ENCODE measurements at places on chromosomes 4 and X.
A peak's percentile ranks its signal among the peaks of the same experiment; 100 is the strongest.

- no peak for DNase-seq
Measured at GRCh38 chr4:170307182-170307581, 217.4 kb upstream of the AADAT start.

DNA sequence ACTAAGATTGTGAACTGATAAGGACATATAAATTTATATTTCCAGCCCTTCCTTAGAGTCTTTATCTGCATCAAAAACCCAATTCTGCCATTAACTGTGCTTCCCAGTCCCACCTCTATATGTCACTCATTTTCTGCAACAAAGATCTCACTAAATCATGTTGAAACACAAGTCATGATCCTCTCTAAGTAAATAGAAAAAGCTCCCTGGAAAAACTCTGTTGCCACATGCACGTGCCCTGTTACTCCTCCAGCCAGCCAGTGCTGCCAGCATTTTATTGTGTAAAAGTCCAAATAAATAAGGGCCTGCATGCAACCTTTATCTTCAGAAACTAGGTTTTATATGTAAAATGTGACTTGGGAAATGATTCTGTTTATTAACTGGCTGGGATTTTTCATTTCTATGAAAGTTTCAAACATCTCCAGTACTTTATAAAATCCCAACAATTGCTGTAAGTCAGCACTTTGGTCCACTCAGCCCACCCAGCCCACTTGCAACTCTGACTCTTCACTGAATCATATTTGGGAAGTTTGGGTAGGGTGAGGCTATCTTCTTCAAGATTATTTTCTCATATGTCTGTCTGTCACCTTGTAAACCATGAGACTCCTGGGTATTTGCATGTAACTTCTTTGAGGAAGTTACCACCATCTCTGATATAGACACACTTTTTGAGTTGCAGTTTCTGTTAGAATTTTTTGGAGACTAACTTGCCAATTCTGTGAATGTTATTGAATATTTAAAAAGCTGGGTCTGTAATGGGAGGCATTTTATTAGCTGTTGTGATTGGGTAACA is 40.0 kb upstream of the SMARCA5 start:
- no peak for DNase-seq

DNA sequence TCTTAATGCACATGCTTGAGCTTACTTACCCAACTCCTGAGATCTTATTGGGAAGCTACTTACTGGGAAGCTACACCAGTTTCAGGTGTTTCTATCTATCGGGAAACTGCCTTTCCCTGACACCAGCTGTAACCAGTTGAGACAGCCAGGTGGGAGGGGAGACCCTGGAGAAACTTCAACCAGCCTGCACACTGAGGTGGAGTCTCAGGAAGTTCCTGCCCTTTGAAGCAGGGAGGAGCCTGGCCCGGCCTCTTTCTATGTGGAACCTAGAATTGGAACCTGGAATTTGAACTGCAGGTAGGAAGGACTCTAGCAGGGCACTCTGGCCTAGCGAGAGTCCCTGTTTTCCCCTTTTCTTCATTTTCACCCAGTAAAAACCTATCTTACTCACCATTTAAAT is 425.8 kb upstream of the PABPC4L start:
- no peak for DNase-seq

- no peak for DNase-seq
Measured at GRCh38 chrX:139423186-139423585, 107.4 kb upstream of the F9 start.

DNA sequence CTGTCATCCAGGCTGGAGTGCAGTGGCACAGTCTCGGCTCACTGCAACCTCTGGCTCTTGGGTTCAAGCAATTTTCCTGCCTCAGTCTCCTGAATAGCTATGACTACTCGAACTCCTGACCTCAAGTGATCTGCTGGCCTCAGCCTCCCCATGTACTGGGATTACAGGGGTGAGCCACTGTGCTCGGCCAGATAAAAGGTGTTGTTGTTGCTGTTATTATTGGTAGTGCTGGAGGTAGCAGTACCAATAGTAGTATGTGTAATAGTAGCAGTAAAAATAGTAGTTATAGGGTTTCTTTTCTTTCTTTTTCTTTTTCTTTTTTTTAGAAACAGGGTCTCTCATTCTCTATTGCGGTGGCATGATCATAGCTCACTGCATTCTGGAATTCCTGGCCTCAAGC is 592.1 kb downstream of the ARAP2 start:
- no peak for DNase-seq

DNA sequence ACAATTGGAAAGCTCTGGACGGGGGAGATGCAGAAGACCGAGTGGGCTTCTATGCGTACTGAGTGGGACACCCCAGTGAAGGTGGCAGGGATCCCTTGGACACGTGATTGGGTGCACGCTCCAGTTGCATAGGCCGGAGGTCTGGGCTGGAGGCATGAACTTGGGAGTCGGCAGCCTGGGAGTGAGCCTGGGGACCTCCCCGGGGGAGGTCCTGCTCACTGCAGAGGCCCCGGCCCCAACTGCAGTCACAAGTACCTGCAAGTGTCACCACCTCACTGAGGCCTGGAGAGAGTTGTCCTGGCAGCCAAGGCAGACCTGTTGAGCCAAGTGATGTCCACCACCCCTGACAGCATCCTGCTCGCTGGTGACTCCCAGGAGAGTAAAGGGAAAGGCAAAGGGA is 49.3 kb upstream of the HMX1 start:
- no peak for DNase-seq

GRCh38 chr4:160019936-160020335 is 917.1 kb downstream of the RAPGEF2 start:
- no peak for DNase-seq

- no peak for DNase-seq
Measured at GRCh38 chr4:138758876-138759553, 256.6 kb upstream of the NOCT start.

GRCh38 chrX:40107291-40108161 is 9.8 kb upstream of the BCOR start:
- DNase-seq: no peak

GRCh38 chr4:30996841-30997240 is 276.7 kb downstream of the PCDH7 start:
- no peak for DNase-seq

DNA sequence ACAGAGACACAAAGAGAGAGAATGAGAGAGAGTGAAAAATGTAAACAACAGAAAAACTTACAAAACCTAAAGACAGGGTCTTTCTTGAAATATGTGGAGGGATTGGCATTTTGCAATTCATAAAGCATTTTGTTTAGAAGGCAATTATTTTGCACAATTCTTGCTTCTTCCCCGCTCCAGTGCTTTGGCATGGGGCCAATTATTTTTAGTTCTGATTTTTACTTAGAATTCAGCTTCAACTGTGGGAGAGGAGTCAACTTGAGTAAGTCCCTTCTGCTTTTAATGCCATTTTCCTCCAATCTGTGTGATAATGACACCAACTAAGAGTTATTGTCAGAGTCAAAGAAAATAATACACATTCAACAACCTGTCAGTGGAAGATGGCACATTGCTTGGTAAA is 1051.9 kb downstream of the NLGN4X start:
- no peak for DNase-seq

- no peak for DNase-seq
Measured at GRCh38 chrX:9710332-9710731, 55.3 kb downstream of the GPR143 start.

GRCh38 chr4:19372390-19372789 is 879.3 kb upstream of the SLIT2 start:
- no peak for DNase-seq

DNA sequence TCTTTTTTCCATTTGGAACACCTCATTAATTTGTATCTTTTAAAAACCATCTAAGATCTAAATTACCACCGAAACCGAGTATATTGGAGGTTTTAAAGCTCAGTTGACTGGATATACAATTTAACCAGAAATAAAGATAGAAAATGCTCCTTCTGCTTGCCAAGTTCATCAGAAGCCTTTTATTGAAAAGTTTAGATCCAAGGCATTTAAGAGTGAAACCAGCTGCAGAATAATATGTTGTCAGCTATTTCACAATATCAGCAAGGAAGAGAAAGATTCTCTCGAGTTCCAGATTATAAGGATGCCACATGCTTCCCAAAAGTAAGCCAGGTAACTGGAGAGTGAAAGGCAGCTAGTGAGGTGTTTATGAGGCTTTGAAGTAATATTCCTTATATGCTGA is 217.4 kb downstream of the DCTD start:
- DNase-seq: no peak

DNA sequence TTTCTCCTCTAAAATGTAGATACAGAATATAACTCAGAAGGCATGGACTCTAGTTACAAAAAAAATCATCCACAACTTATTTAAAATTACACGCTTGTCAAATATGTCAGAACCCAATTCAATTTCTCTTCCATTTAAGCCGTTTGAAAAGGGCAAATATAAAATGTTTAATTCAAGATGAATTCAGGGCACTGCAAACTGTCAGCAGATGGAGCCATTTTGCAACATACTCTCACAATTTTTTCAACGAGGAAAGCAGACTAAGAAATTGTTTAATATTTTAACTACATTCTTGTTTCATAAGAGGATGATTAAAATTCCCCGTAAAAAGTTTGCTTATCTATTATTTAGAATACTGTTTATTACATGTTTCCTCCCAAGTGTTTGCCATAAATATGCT is 321.3 kb upstream of the CPXCR1 start:
- DNase-seq: no peak

- no peak for DNase-seq
Measured at GRCh38 chr4:85760511-85760910, 285.6 kb downstream of the ARHGAP24 start.

GRCh38 chr4:80092847-80093246 is 19.8 kb upstream of the ANTXR2 start:
- DNase-seq: no peak

DNA sequence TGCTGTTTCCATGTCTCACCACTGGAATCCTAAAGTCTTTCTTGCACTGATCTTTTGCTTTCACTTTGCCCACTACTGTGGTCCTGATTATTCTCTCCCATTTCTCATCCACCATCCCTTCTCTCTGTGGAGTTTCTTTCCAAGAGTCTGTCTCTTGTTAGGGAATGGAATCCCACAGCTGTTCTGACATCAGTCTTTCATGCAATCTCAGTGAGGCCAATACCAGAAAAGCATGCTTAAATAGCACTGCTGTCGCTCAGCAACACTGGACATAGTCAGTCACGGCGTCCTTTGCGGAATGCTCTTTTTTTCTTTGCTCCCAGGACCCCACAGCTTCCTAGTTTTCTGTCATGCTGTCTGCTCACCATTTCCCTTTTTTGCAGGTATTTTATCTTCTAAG is 20.1 kb downstream of the SLITRK4 start:
- no peak for DNase-seq

GRCh38 chrX:6465756-6466155 is 69.2 kb downstream of the VCX3A start:
- no peak for DNase-seq

GRCh38 chrX:23936180-23936579 is 28.4 kb downstream of the CXorf58 start:
- no peak for DNase-seq

- DNase-seq: no peak
Measured at GRCh38 chr4:88672987-88673386, 24.6 kb downstream of the NAP1L5 start.

DNA sequence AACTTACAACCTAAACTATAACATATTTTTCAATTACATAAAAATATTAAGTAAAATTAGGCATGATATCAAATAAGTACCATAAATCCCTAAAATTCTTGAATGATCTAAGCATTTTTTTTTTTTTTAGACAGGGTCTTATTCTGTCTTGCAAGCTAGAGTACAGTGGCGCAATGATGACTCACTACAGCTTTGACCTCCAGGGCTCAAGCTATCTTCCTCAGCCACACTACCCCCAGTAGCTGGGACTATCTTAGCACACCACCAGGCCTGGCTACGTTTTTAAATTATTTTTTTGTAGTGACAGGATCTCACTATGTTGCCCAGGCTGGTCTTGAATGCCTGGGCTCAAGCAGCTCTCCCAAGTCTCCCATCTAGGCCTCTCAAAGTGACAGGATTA is 1042.3 kb downstream of the FSTL5 start:
- DNase-seq: no peak

GRCh38 chr4:146916479-146917076 is 29.1 kb downstream of the TTC29 start:
- peak; percentile 40 for DNase-seq

- DNase-seq: no peak
Measured at GRCh38 chr4:71151054-71151453, 157.6 kb downstream of the DCK start.

GRCh38 chr4:20269320-20269719 is 17.6 kb downstream of the SLIT2 start:
- no peak for DNase-seq

DNA sequence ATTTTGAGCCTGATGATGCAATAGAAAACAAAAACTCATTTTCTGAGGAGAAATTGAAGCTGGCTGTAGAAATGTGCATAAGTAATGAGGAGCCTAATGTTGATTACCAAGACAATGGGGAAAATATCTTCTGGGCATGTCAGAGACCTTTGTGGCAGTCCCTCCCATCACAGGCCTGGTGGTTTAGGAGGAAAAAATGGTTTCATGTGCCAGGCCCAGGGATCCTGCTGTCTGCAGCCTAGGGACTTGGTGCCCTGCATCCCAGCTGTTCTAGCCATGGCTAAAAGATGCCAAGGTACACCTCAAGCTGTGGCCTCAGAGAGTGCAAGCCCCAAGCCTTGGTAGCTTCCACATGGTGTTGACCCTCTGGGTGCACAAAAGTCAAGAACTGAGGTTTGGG is 128.7 kb upstream of the ARHGEF9 start:
- DNase-seq: no peak

GRCh38 chr4:6680372-6681034 is 13.2 kb upstream of the S100P start:
- no peak for DNase-seq

GRCh38 chr4:95547715-95548471 is 880 bp downstream of the UNC5C start:
- DNase-seq: no peak

- DNase-seq: no peak
Measured at GRCh38 chrX:101685923-101686322, 26.3 kb upstream of the ARMCX2 start.

Measured in amniotic stem cell (primary cell).